Fibroblast of lung (primary cell): ENCODE measurements at places on chromosomes 11 and 22. TPM values are rescaled to one million over a fixed set of nuclear protein-coding genes. Genes with fewer than 3 reads are reported as not detected.

The KCNQ1OT1 gene
- total RNA-seq, result 1.3 and 1.8 TPM in 2 replicates

The CHRNA10 gene
- 0.50 and 0.51 TPM in 2 replicates for total RNA-seq

The MRGPRF gene
- total RNA-seq, result 63.9 and 84.2 TPM in 2 replicates

The OR5T1 gene
- total RNA-seq, result not detected in 2 replicates

The ASPHD2 gene
- 1.5 and 1.7 TPM in 2 replicates for total RNA-seq

The HIRA gene
- total RNA-seq, result 16.9 and 20.5 TPM in 2 replicates

The TNRC6B gene
- total RNA-seq, result 13.1 and 17.8 TPM in 2 replicates

The HTR3B gene
- total RNA-seq, result not detected in 2 replicates

The WBP2NL gene
- 1.3 and 1.8 TPM in 2 replicates for total RNA-seq

The OR5P2 gene
- total RNA-seq, result 0.17 TPM in 1 of 2 replicates, not detected in the other

The RAB39A gene
- total RNA-seq, result not detected in 2 replicates

The TRIM51 gene
- total RNA-seq, result not detected in 2 replicates

The OR5L2 gene
- total RNA-seq, result not detected in 2 replicates

The BRSK2 gene
- total RNA-seq, result 0.26 and 0.33 TPM in 2 replicates

The KCNJ1 gene
- under 0.01 TPM in 1 of 2 replicates, not detected in the other for total RNA-seq

The MUC5B gene
- not detected in 2 replicates for total RNA-seq

The GUCY1A2 gene
- 0.50 and 2.6 TPM in 2 replicates for total RNA-seq

The RIMBP3C gene
- under 0.01 and 0.50 TPM in 2 replicates for total RNA-seq

The CDCA5 gene
- 0.26 and 3.0 TPM in 2 replicates for total RNA-seq

The KCNE3 gene
- total RNA-seq, result 6.4 and 10.8 TPM in 2 replicates

The KCNQ1 gene
- total RNA-seq, result not detected in 2 replicates

The IFITM10 gene
- 0.26 and 0.50 TPM in 2 replicates for total RNA-seq

The RTN4R gene
- total RNA-seq, result 0.26 and 0.99 TPM in 2 replicates

The CELSR1 gene
- total RNA-seq, result 1.8 and 2.1 TPM in 2 replicates

The PHLDA2 gene
- total RNA-seq, result 4.1 and 6.8 TPM in 2 replicates

The FREY1 gene
- total RNA-seq, result 0.77 and 0.83 TPM in 2 replicates

The GANAB gene
- 167 and 279 TPM in 2 replicates for total RNA-seq

The OR8B2 gene
- total RNA-seq, result not detected in 2 replicates

The TRIM29 gene
- total RNA-seq, result not detected in 2 replicates

The TMEM258 gene
- total RNA-seq, result 118 and 173 TPM in 2 replicates

The TPCN2 gene
- 8.7 and 11.7 TPM in 2 replicates for total RNA-seq

The MAP6 gene
- total RNA-seq, result 0.17 and 0.26 TPM in 2 replicates

The PLET1 gene
- not detected in 2 replicates for total RNA-seq

The C11orf91 gene
- not detected in 2 replicates for total RNA-seq

The SHISAL1 gene
- 2.1 and 3.5 TPM in 2 replicates for total RNA-seq

The OR51E1 gene
- not detected in 2 replicates for total RNA-seq

The FOSL1 gene
- total RNA-seq, result 7.4 and 8.8 TPM in 2 replicates

The GGTLC3 gene
- total RNA-seq, result not detected in 2 replicates

The PRRG4 gene
- total RNA-seq, result under 0.01 and 0.33 TPM in 2 replicates

The TMEM121B gene
- total RNA-seq, result under 0.01 TPM in 1 of 2 replicates, not detected in the other

The CASP5 gene
- total RNA-seq, result 0.17 and 0.26 TPM in 2 replicates

The TBC1D10A gene
- 8.5 and 11.7 TPM in 2 replicates for total RNA-seq
